ENCODE measurements at places on chromosomes 3 and 15.

DNA sequence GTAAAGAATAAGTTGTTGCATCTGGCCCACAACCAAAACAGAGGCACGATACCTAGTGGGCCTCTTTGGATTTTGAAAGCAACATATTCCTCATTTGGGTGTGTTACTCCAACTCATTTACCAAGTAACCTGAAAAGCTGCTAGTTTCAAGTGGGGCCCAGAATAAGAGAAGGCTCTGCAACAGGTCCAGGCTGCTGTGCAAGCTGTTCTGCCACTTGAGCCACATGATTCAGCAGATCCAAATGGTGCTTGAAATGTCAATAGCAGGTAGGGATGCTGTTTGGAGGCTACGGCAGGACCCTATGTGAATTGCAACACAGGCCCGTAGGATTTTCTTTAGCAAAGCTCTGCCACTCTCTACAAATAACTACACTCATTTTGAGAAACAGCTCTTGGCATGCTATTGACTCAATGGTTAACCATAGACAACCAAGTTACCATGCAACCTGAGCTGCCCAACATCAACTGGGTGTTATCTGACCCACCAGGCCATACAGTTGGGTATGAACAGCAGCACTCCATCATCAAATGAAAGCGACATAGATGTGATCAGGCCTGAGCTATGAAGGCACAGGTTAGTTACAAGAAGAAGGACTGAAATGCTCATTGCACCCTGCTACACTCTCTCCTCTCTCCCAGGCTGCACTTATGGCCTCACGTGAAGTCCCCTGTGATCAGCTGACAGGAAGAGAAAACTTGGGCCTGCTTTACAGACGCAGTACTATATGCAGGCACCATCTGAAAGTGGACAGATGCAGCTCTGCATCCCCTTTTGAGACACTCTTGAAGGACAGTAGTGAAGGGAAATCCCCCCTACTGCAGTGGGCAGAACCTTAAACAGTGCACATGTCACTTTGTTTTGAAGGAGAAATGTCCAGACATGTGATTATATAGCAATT lies 9.5 kb upstream of the MCF2L2 start:
- DNase-seq = no peak

DNA sequence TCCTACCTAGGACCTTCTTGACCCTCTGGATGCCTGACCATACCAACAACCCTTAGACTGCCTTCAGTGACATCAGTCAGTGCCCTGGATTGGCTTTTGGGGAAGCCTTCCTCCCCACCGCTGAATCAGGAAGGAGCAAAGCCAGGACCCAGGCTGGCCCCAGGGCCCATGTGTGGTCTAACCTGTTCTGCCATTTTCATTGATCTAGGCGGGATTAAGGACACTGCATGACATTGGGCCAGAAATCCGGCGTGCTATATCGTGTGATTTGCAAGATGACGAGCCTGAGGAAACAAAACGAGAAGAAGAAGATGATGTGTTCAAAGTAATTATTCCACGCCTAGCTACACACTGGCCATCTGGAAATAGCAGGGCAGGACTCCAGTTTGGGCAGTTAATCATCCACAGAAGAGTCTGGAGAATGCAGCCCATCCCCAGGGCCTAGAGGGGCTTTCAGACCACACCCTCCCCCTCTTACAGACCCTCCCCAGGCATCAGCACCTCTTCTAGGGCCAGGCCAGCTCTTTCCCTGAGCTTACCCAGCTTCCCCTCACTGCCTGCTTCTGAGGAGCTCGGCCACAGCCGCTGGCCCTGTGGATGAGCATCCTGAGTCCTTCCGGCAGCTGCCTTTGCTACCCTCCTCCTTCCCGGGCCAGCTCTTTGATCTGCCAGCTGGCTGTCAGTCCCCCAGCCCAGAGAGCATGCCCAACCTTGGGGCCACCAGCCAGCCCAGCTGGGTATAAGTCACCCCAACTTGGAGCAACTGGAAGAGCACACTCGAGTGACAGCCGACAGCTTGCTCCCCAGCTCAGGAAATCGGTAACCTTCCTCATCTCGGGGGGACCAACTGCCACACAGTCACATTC lies 45.9 kb downstream of the CHDH start:
- DNase-seq = no peak

DNA sequence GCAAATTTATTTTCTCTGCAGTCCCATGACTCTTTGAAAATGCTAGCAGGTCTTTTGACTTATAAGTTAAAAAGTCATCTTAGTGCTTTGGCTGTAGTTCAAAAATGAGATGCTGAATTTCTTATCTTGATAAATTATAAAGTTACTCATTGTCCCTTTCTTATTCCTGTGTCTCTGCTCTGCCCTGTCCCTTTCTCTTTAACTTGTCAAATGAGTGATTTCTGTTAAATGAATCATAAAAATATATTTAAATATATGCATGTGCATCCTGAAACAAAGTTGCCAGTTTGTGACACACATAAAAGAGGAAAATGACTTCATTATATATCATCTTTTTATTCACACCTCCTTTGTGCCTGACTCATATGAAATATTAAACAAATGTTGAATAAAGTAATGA lies 1097.3 kb upstream of the EPHA6 start:
- no peak for DNase-seq

DNA sequence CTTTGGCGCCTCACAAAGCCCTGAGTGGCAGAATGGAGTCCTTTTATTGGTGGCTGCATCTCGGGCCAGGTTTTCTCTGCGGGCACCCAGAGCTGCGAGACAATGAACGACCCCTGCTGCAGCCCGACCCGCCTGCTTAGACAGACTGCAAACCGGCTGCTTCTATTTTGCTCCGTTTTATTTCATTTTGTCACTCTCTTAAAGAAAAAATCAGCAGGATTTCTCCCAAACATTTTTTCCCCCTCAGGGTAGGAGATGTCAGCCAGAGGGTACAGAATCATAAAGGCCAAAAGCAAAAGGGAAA lies 64.8 kb downstream of the OXNAD1 start:
- no peak for DNase-seq

- no peak for DNase-seq
These were observed 480.7 kb upstream of the THBS1 start for GRCh38 chr15:39100106-39100660.

GRCh38 chr15:43095708-43096347 lies 10.0 kb downstream of the UBR1 start:
- no peak for DNase-seq

DNA sequence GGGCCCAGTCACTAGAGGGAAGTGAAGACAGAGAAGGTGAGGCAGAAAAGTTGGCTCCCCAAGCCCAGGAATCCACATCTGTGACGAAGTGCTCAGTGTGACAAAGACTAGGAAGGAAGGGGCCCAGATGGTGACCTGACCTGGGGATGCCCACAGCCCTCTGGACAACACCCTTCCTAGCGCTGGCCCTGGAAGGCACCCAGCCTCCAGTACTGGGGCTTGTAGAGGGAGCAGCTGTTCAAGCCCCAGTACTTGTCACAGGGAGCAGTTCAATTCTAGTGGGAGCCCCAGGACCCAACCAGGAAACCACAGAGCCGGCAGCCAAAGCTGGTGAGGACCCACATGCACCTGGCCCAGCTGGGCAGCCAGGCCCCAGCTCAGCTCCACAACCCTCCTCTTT lies 190.8 kb downstream of the XXYLT1 start:
- no peak for DNase-seq

GRCh38 chr3:129620828-129621559 lies 14.5 kb upstream of the PLXND1 start:
- no peak for DNase-seq

DNA sequence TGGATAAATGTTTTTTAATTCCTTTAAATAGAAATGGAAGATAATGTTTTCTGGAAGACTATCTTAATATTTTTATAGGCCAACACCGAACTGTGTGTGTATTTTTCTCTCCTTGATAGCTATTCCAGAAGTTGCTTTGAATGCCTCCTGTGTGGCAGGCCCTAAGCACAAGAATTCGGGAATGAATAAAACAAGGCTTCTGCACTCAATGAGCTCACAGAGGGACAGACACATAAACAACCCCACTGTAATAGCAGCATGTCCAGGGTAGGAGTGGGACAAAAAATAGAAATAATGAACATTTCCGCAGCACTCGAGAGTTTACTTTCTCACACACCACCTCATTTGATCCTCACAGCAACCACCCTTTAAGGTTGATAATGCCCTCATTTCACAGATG lies 18.0 kb downstream of the SRGAP3 start:
- no peak for DNase-seq

DNA sequence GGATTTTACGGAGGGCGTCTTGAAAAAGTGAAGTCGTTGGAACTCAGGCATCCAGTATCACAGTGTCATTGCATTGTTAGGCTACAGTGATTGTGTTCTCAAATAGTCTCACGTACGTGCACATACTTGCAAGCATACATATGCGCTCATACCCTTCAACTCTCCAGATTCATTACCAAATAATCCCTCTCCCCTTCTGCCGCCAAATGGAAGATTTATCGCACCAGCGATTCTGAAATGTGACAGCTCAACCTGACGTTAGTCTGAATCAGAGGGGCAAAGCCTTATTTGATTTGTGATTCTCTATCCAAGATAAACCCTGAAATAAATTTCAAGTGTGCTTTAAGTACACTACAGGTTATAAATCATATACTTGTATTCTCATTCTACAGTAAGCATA lies 119.4 kb downstream of the GADL1 start:
- DNase-seq = no peak

DNA sequence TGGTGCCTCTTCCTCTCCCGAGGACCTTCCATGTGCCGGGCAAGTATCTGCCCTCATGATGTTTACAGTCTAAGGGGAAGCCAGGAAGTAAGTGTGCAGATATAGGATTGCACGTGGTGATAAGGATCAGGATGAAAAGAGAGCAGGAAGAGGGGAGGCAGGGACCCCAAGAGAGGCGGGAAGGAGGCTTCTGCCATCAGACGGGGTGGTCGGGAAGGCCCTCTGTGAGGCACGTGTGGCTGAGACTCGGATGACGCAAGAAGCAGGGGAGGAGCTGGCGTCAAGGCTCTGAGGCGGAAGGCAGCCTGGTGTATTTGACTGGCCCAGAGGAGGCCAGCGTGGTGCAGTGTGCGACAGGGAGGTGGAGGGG lies 762 bp upstream of the IQSEC1 start:
- DNase-seq = no peak

GRCh38 chr3:33732394-33732793 lies 14.3 kb upstream of the CLASP2 start:
- no peak for DNase-seq

GRCh38 chr3:52506266-52506966 lies 11.3 kb downstream of the STAB1 start:
- DNase-seq = no peak

- DNase-seq = no peak
These were observed 29.1 kb downstream of the MKRN2 start for GRCh38 chr3:12585970-12586369.

DNA sequence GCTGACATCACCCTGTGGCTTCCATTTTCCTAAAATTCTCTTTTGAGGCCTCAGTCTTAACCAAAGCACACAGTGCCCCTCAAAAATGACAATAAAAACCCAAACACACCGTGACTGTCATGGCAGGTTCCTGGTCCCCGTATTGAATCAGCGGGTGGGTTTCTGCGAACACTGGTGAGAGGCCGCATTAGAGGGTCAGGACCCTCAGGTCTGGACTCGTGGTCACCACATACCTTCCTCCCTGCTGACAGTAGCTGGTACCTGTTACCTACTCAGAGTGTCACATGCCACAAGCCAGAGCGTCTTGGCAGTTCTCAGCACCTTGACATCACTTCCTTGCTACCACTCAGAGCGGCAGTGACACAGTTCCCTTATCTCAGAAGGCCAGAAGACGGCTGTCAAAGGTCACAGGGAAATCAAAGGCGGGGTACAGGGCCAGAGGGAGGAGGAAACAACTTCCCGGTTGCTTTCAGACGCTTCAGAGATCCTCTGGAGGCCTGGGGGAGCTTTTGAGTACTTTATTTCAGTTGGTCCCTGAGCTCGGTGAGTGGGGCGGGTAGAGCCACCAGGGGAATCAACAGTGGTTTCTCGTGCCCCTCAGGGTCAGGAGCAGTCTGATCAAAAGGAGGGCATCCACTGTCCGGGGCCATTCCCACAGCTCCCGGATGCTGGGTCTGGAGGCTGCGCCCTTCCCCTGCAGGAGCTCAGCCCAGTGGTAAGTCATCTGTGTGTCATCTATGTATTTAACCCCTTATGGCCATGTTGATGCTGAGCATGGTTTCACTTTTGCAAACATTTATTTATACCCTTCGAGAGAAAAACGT lies at the start of the genes CCR5AS and CCRL2:
TSS of gene CCR5AS (minus strand) at position 279 of the 824 bp plus-strand sequence.
TSS of gene CCRL2 (plus strand) at position 472 of the 824 bp plus-strand sequence. CDS start 821 bp downstream, outside the sequence.
- no peak for DNase-seq

DNA sequence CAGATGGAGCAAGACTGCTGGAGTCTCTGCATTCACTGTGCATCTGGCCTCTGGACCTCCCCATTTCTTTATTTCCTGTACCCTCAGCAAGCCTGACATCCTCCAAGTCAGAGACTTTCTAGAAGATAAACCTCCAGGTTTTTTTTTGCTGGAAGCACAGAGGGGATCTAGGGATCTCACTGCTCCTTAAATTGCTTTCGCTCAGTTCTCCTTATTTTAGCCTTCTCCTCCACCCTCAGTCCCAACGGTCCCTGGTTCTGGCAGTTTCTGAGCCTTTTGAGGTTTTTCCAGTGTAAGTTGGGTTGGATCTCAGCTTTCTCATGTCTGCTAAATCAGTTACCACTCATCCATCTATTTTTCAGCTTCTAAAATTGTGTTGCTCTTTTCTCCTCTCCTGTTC lies 22.7 kb upstream of the CHD2 start:
- no peak for DNase-seq
